ENCODE measurements at places on chromosomes 4 and X.

DNA sequence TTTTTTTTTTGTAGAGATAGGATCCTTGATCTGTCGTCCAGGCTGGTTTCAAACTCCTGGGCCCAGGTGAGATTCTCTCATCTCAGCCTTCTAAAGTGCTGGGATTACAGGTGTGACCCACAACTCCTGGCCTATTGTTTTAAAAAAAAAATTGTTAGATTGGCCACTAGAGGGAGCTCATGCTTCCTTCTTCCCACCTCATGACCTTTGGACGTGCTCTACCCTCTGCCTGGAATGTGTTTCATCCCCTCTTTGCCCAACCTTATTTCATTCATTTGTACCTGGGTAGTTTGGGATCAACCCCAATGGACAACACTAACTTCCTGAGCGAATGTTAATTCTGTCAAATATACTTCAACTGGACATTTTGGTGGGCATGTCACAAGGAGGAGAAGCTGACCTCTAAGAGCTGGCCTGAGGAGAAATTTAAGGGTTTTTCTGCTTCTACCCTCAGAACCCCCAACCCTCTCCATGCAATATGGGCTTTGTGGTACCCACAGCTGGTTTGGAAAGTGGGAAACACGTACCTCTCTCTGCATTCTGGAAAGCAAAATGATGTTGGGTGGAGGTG, 6.4 kb downstream of the PPEF2 start:
- peak; percentile 7 for DNase-seq

DNA sequence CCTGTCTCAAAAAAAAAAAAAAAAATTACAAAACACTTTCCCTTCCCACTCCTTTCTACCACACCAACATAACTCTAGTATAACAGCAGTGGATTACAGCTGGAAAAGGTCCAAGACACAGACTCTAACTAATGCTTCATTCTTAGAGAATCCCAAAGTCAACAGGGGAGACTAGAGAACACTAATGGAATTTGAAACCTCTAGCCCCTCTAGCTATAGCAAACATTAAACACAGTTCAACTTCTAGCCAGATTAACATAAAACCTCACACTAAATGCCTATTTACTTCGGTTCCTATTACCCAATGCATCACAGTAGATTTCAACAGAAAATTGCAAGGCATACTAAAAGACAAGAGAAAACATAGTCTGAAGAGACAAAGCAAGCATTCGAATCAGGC, 10.5 kb upstream of the DHX15 start:
- DNase-seq, result no peak

DNA sequence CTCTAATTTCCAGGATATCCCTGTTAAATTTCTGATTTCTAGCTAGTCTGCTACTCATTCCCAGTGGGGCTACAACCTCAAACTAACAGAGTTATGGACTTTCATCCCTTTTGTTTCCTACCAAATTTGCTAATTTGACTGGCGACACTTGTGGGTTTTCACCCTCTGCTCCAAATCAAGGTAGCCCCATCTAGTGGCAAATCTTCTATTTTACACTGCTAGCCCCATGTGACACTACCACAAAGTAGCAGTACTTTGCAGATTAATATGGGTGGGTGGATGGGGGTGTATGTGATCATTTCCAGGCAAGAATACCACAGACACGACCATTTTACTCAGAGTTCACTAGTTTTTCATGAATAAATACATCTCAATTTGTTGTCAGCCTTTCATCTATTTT, 150.3 kb downstream of the MSL3 start:
- DNase-seq, result no peak

- DNase-seq, result no peak
These were observed 90.1 kb downstream of the PALLD start for GRCh38 chr4:168586926-168587325.

DNA sequence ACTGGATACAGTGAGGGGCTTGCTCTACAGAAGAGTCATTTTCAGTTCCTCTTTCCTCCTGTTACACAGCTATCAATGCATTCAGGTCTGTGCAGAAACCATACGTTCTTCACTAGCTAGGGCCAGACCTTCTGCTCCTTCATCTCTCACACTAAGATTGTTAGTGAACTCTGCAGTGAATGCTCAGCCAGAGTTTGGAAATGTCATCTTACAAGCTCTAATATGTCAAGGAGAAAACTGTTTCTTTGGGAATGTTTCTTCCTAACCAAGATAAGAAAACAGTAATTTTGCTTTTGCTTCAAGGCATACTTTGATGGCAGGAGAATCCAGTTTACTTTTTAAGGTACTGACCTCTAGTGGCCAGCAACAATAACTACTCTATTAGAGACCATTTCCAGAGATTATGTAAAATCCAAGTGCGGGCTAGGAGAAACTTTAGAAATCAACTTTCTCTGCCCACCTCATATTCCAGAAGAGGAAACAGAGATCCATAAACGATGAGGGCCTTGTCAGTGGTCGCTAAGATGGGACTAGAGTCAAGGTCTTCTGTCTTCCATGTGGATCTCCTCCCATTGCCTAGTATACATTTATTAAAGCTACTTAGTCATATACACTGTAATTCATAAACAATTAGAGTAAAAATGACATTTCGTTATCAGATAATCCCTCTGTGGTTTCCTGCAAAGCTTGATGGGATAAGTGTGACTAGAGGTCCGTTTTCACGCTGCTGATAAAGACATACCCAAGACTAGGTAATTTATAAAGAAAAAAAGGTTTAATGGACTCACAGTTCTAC, 12.1 kb upstream of the CC2D2A start:
- peak; percentile 28 for DNase-seq

DNA sequence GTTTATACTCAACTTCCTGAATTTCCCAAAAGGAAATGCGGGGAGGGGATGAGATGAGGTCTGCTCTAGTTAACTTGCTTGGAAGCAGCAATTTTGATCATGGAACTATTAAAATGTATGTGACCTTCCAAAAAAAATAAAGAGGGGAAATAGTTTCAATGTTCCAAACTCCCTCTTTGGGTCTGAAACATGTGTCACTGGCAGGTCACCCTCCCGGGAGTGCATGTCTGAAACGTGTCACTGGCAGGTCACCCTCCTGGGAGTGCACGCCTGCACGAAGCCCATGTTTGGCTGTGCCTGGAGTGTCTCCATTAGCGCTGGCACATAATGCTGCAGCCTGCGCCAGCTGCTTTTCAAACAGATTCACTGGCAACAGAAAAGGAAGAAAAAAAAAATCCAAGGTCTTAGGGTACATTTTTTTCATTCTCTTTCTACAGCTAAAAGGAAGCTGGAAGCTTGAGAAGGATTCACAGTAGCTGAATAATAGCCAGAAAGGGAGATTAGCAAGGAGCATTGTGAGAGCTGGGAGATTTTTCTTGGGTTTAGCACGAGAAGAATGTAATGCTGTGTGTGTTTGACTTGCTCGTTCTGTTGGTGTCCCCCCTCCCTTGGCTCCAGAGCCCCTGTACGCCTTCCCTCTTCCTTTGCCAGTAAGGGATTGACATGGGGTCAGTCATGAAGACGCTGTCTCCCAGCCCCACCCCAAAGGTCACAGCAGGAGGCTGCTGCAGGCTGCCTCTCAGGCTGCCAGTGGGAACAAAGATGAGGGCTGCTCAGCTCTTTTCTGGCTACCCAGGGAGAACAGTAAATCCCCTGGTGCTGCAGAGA, 39.2 kb upstream of the TLR3 start:
- no peak for DNase-seq

GRCh38 chrX:84187533-84188319, at the start of gene RPS6KA6:
TSS of gene RPS6KA6 (minus strand) at chrX:84188199. CDS start at chrX:84187899, 300 bp downstream.
- no peak for DNase-seq

DNA sequence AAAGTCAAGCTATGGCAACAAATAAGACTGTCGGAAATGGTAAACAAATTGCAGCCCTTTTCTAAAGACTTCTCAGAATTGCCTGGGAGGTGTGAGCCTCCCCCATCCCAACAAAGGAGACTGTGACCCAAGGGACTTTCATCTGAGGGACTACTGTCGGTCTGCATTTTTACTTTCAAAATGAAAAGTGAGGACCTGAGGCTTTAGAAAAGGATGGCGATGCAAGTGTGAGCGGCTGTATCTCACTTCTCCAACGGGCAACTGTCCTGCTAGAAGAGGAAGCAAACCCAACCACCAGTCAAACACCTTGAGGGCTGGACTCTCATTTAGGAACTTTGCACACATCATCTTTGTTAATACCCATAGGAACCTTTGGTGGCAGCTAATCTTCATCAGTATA, 62.6 kb upstream of the CLNK start:
- DNase-seq, result no peak

DNA sequence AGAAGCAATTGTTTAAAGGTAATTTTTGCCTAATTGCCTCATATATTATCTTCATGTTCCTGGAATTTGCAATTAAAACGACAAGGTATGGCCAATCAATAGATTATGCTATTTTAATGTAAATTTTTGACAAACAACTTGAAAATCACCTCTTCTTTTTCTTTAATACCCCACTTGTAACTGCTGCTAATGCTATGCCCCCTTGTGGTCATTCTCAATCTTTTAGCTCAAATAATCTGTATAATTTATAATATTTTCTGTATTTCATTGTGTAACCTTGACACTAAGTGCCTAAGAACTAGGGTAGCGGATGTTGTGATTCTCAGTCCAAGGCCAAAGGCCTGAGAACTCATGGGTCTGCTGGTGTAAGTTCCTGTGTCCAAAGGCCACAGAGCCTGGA, 831.7 kb upstream of the POU3F4 start:
- no peak for DNase-seq

DNA sequence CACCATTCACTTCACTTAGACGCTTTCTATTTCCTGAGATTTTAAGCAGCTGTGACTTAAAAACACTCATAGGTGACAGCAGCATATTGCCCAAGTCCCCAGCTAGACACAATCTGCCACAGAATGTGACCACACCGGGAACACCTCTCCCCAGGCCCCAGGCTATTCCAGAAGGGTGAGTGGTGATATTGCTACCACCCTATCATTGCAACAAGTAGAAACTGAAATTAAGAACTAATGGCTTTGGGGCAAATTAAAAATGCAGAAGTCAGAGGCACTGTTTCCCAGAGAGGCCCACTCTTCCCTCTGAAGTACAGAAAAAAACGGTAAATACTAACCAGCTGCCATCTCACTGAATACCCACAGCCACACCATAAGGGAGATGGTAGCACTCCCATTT, 35.0 kb downstream of the QDPR start:
- no peak for DNase-seq

- DNase-seq, result no peak
These were observed 26.7 kb downstream of the PDS5A start for GRCh38 chr4:39950861-39951481.

Data from central memory CD4-positive, alpha-beta T cell (primary cell).